ENCODE measurements at places on chromosomes 3 and 15.

GRCh38 chr15:59170295-59171066, 36.2 kb upstream of the LDHAL6B start:
- DNase-seq: peak; percentile 52

- no peak for DNase-seq
Measured at GRCh38 chr3:30518872-30519271, 87.5 kb upstream of the TGFBR2 start.

GRCh38 chr3:7536510-7536909, 675.6 kb downstream of the GRM7 start:
- no peak for DNase-seq

DNA sequence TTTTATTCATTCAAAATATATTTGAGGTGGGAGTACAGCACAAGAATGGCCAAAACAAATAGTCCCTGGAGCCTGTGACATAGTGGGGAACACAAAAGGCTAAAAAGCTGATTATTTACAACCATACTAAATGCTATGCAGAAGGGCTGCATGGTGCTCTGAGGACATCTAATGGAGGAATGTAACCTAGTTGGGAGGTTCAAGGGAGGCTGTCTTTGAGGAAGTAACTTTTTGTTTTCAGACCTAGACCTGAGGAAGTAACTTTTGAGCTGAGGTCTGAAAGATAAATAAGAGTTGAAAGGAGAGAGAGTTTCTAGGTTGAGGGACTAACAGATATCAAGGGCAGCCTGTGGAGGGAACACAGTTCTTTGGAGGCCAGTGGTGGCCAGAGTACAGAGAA, 34.8 kb upstream of the RASA2 start:
- peak; percentile 8 for DNase-seq

DNA sequence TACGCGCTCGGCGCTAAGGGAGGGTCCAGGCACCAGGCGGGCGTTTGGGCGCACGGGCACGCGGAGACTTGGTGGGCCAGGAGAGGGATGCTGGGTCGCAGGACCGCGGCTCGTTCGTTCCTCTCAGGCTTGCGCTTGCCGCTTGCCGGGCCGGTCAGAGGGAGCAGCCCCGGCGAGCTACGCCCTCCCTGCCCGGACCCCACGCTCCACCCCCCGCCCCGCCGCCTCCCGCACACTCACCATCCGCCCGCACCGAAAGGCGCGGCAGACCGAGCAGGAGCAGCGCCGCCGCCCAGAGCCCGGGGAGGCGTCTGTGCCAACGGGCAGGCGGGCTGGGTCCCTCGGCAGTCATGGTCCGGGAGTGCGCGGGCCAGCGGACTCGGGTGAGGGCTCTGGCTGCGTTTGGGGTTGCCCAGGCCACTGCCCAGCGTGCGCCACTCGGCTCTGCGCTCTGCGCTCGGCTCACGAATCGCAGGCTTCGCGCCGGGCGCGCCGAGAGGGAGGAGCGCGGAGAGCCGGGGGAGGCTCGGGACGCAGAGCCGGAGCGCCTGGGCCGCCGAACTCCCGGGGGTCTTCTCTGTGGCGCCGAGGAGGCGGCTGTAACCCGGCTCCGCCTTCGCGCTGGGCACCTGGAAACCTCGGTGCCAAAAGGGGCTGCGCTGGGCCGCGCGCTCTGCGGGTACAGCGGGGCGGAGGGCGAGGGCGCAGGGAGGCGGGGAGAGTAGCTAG, at the start of gene SUSD5:
Gene SUSD5 (minus strand): TSS at position 365 of the 729 bp plus-strand sequence. CDS start 13 bp downstream, at position 352.
- DNase-seq: no peak

- DNase-seq: no peak
Measured at GRCh38 chr15:100159436-100159835, 182.3 kb downstream of the ADAMTS17 start.

DNA sequence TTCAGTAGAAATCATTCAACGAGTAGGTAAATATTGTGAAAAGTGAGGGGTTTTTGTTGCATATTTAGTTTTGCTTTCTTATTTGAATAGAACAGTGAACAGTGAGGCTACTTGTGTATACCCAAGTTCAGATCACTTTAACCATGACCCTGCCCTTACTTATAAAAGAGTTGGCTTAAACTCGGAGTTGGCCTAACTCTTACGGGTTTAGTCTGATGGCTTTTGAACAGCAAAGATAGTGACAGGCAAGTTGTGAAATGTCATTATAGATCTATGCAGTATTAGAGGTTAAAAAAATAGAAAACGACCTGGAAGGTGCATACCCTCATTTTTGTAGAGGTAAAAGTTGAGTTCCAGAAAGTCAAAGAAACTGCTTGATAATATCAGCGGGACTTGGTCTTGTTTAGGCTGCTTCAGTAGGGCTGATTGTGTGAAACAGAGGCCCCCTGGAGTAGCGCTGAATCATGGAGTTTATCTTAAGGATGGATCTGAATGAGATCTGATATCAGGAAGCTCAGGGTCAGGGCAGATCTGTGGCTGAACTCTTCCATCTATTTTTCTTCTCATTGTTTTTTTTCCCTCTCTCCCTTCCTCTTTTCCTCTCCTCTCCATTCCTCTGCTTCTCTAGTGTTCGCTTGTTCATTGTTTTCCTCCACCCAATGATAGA, 359.8 kb downstream of the LPP start:
- no peak for DNase-seq

DNA sequence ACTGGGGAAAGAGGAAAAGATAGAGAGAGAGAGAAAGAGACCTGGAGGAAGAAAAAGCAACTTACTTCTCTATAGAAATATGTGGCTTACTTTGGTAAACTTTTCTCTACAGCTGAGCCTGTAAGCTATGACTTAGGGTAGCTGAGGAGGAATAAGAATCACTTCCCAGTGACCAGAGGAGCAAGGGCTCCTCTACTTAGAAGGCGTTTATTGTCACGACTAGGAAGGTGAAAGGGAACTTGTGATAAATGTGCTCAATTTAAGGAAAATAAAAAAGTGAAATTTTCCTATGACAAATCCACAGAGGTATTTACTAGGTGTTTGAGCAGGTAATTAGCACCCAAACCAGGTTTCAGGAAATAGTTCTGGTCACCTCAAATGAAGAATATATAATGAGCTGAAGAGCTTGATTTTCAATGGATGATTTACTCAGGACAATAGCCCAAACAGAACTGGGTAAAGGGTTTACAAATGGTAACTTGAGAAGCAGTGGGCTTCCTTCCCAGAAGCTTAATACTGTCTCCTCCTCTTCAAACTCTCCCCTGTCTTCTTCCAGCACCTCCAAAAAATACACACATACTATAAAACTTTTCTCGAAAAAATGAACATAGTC, 46.1 kb downstream of the SOX2 start:
- peak; percentile 31 for DNase-seq

- DNase-seq: peak; percentile 40
Measured at GRCh38 chr15:93974804-93975481, 256.4 kb upstream of the MCTP2 start.

- no peak for DNase-seq
Measured at GRCh38 chr15:22917556-22917955, 62.6 kb downstream of the CYFIP1 start.

- no peak for DNase-seq
Measured at GRCh38 chr3:185756477-185756876, 68.4 kb downstream of the IGF2BP2 start.

DNA sequence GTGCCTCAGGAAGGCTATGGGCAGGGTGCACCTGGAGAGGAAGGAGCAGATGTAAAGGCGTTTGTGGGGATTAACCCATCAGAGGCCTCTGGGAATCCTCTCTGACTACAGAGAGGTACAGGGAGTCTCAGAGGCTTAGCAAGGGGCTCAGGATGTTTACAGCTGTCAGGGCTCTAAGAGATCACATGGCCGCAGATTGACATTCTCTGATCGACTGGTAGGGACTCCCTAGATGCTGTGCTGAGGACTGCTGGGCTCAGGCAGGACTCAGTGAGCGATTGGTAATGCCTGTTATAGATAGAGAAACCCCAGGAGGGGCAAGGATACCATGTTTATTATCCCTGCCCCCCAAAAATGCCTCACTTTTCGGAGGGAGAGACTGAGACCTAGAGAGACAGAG, 103.5 kb downstream of the CORO2B start:
- DNase-seq: peak; percentile 4

- no peak for DNase-seq
Measured at GRCh38 chr3:125110876-125111480, 55.2 kb upstream of the HEG1 start.

GRCh38 chr3:178255315-178255714, 280.9 kb upstream of the KCNMB2 start:
- DNase-seq: no peak

- no peak for DNase-seq
Measured at GRCh38 chr3:11138371-11138770, 15.9 kb upstream of the HRH1 start.

GRCh38 chr15:68637767-68638404, 59.1 kb downstream of the CORO2B start:
- DNase-seq: no peak

DNA sequence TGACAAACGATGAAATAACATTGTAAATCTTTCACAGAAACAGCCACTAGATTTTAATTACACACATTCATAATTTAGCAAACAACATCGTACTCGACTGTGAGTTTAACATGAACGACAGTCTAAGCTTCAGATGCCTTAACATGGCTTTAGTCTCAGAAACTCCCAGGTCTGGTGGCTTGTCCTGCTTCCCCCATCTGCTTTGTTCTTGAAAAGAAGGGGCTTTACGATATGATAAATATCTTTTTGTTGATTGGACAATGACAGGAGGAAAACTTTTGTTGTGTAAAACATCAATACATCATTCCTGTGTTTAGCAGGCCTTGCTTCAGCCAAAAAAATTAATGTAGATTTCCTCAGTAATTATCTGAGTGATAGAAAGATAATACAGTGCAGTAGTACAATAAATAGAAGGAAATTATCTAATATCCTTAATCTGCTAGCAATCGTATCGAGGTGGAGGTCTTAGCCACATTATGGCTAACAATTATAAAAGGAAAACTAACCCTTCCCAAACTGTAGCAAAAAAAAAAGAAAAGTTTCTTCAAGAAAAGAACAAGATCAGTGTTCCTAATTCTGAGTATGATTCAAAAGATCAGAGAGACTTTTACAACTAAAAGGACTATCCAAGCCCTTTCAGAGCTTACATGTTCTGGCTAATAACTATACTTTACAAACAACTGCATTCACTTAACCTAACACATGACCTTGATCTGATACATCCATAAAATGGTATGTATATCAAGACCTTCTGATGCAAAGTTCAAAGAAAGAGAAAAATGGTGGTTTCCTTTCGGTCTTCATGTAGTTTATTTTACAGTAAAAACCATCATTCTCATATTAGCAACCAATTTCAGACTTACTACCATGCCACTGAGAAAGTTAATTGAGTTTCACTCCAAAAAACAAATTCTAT, 535.7 kb downstream of the FOXP1 start:
- DNase-seq: no peak

DNA sequence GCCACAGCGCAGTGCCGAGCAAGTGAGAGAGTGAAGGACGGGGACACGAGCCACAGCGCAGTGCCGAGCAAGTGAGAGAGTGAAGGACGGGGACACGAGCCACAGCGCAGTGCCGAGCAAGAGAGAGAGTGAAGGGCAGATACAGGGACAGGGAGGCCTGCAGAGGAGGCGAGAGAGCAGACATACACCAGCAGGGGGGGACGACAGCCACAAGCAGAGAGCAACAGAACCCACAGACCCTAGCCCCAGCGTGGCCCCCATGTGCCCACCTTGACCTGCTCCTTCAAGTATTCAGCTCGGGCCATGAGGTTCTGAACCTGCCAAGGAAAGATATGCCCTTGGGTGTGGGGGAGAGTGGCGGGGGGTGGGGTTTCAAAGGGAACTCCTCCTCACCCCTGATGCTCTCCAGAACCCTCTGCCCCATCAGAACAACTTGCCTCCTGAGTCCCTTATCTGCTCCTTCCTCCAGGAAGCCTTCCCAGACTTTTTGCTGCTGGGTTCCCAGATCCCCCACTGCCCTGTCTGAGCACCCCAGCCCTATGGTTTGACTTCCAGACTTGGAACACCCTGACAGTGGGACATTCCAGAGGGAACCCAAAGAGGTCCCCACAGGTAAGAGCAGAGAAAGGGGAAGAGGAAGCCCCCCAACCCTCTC, 5.3 kb downstream of the ULK3 start:
- DNase-seq: no peak

DNA sequence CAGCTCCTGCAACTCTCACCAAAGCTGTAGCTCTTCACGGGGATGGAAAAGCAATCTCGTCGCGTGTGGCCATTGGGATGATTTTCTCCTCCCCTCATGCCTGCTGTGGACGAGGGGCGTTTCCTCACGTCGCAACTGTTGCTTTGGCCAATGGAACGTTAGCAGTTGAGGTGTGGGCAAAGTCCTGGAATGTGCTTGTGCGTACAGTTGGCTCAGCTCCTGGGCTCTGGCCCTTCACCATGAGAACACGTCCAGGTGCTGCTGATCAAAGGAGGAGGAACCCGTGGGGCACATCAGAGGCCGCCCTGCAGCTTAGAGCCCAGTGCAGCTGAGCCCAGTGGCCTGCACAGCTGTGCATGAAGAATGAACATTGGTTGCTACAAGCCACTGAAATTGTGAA, 186.1 kb downstream of the TJP1 start:
- DNase-seq: no peak

DNA sequence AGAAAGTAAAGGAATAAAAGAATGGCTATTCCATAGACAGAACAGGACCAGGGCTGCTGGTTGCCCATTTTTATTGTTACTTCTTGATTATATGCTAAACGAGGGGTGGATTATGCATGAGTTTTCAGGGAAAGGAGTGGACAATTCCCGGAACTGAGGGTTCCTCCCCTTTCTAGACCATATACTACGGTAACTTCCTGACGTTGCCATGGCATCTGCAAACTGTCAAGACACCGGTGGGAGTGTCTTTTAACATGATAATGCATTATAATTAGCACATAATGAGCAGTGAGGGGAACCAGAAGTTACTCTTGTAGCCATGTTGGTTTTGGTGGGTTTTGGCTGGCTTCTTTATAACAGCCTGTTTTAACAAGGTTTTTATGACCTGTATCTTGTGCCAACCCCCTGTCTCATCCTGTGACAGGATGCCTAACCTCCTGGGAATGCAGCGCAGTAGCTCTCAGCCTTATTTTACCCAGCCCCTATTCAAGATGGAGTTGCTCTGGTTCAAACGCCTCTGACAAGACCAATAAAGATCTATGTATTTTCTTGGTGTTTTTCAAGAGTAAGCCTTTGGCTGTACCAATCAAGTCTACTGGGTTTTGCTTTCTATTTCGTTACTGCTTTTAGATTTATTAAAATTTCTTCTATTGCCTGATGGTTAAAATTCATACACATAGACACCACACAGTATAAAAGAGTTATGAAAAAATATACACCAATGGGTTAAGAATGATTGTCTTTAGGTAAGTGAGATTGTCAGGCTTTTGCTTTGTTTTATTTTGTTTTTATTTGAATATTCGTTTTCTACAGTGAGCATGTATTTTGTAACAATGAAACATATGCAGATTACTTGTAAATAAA, 37.4 kb upstream of the CTDSPL start:
- no peak for DNase-seq

GRCh38 chr3:196168808-196169391, 42.3 kb downstream of the ZDHHC19 start:
- DNase-seq: no peak

- no peak for DNase-seq
Measured at GRCh38 chr3:187146389-187146788, 7.1 kb upstream of the RPL39L start.

DNA sequence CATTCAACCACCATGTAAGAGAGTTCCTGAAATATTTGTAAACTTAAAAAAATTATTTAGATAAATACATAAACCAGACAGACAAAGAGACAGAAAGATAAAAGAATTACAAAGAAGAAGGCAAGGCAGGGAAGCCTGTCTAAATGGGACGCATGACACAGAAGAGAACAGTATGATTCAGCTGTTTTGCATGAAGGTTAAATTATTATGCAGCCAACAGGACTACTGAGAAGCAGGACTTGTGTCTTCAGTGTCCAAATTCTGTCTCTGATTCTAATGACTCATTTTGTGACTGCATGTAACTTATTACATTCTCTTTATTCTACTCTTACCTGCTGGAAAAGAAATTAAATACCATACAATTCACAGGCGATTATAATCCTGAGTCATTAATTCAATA, 340.4 kb upstream of the KCNMB2 start:
- DNase-seq: no peak

All from NCI-H526 (cell line).